ENCODE measurements at places on chromosomes 4 and X.

- no peak for DNase-seq
These were observed 146.2 kb downstream of the SPATA18 start for GRCh38 chr4:52197306-52197705.

GRCh38 chrX:117977526-117977925, 139.1 kb downstream of the KLHL13 start:
- DNase-seq = no peak

DNA sequence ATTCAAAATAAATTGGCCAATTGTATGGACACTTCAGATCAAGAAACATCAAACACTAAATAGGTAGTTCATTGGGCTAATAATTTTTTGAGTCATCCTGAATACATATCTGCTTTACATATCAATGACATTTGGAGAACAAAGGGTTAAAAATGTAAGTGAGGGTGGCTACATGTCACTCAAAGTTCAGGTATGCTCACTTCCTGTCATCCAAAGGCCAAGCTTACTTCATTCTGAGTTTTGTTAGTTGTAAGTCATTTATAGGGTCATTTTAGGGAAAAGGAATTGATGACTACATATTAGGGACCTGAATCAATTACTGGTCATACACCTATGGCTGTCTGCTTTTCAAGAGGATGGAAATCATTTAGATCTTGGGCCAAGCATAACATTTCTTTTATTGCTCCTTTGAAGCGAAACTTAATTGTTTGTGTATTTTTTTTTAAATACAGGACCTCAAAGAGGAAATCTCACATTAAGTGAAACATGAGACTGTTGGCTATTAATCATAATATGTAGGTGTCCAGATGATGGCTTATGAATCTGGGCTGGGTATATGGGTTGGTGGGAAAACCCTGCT, 119.2 kb upstream of the LEF1 start:
- no peak for DNase-seq

- DNase-seq = no peak
These were observed 22.8 kb upstream of the SH3RF1 start for GRCh38 chr4:169293343-169294176.

GRCh38 chr4:42561031-42561430, 95.9 kb downstream of the ATP8A1 start:
- no peak for DNase-seq

GRCh38 chr4:337932-338758, 531 bp downstream of the ZNF141 start:
- DNase-seq = peak; percentile 19

DNA sequence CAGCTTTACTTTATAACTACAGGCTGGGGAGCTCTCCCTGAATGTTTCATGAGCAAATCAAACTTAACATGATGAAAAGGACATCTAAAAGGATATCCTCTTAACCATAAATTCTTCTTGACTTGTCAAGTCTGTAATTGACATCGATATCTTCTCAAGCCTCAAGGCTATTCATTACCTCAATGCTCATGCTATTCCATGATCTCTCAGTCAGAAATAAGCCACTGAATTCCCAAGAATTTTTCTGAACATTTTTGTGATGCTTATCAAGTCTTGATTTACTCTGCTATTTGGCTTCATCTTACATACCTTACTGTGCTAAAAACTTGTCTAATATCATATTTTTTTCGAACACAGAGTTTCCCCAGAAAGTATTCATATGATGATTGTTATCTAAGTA, 433.4 kb downstream of the PDGFC start:
- no peak for DNase-seq

DNA sequence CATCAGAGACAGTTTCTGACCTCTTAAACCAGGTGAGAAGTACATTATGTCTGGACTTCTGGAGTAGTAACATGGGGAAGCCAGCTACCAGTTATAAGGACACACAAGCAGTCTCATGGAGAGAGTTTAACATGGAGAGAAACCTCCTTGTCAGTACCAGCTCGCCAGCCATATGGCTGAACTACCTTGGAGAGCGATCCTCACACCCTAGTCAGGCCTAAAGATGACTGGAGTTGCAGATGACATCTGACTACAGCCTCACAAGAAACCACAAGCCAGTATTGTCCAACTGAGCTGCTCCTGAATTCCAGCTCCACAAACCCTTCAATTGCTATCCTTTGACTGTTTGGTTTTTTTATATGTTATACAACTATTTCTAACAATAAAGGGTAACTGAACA, 49.8 kb downstream of the PDHA2 start:
- no peak for DNase-seq

DNA sequence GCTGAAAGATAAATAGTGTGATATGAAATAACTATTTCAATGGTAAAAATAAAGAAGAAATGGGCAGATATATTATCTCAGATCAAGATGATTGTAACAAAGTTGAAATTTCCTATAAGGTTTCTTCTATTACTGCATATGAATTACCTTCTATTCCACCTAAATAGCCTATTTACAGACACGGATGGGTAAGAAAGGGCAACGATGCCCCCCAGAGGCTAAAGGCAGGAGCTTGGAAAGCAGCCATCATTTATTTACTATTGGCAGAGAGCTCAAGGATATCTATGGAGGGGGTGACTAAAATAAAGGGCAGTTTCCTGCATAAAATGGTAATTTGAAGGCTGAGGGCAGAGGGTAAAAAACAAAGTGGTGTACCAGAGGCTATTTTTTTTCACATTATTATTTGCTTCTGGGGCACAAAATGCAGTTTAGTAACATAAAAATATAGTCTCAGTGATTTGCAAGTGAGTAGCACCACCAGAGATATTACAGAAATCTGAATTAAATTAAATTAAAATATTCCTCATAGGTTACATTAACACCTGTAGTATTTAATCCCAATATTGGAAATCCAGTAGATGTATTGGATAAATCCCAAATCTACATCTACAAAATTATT, 123.1 kb downstream of the BTC start:
- peak; percentile 64 for DNase-seq

- peak; percentile 97 for DNase-seq
These were observed 2.8 kb upstream of the TENM3 start for GRCh38 chr4:182240161-182241130.

DNA sequence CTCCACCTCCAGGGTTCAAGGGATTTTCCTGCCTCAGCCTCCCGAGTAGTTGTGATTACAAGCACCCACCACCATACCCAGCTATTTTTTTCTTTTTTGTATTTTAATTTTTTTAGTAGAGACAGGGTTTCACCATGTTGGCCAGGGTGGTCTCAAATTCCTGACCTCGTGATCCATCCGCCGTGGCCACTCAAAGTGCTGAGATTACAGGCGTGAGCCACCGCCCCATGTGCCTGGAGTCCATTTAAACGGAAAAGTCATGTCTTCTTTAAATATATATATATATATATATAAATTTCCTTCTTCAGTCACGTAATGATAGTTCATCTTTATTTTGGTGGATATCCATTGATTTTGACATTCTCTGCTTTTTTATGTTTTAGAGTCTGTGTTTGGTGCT, 264.0 kb upstream of the PITX2 start:
- no peak for DNase-seq

DNA sequence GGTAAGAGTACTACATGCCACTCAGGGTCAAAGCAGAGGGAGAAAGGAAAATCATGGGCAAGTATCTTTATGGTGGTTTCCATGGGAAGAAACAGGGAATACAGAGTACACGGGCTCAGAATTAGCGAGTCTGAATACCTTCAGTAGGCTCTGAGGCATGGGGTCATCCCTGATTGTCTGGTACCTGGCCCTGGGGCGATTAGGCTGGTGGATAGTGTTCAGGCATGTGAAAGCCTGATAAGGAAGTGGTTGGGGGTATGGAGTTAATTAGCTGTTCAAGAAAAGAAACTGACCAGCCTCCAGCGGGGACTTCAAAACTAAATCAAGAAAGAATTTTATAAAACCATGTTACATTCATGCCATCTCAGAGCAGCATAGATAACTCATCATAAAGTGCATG, 518.8 kb downstream of the RAB28 start:
- no peak for DNase-seq

GRCh38 chr4:75235359-75235951, 278.7 kb downstream of the RCHY1 start:
- no peak for DNase-seq

GRCh38 chr4:5884796-5885195, 8.1 kb downstream of the CRMP1 start:
- DNase-seq = no peak

- no peak for DNase-seq
These were observed 65.9 kb upstream of the OGT start for GRCh38 chrX:71466979-71467523.

DNA sequence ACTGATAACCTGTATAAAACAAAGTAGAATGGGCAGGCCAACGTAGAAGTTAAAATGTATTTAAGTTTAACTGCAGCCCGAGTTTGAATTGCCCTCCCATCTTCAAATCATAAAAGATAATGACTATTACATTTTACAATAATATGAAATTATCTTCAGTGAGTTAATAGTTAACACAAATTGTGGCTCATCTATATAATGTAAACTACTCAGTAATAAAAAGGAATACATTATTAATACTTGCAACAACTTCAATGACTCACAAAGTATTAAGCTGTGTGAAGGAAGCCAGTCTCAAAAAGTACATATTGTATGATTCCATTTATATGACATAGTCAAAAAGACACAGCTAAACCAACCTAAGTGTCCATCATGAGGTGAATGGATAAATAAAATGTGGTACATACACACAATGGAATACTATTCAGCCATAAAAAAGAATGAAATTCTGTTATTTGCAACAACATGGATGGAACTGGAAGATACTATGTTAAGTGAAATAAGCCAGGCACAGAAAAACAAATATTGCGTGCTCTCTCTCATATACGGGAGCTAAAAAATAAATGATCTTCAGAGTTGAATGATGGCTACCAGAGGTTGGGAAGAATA, 7.8 kb downstream of the PLRG1 start:
- DNase-seq = no peak

DNA sequence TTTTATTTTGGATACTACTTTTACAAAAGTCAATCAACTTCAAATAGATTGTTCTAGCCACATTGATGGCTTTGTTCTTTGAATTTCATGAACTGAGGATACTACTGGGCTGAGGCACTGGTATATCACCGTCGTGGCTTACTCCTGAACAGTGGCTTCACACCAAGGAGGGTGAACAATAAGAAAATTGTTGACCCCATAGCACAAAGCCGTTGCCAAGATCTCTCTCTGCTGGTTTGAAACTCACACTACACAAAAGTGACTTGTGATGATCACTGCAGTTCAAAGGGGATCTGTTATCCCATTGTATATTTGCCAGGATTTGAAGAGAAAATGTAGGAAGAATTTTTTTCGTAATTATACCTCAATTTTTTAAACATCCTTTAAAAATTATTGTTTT, 119.6 kb downstream of the PDLIM5 start:
- no peak for DNase-seq

GRCh38 chrX:136866337-136867095, 14.0 kb downstream of the RBMX start:
- no peak for DNase-seq

GRCh38 chr4:71156616-71157015, 163.2 kb downstream of the DCK start:
- DNase-seq = peak; percentile 73

DNA sequence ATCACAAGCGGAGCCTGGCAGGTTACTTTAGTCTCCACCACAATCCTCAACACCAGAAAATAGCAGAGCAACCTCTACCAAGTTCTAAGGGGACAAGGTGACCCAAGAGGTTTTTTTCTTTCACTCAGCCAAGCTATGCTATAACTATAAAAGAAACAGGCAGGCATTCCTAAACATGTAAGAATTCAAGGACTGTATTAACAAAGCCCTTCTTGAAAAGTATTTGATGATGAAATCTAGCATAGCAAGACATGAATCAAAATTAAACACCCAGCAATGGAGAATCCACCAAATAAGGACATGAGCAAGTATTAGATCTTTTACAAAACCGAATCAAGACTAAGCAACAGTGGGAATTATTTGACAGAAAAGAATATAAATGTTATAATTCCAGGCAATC, 25.7 kb upstream of the C1QTNF7 start:
- peak; percentile 83 for DNase-seq

Data from fibroblast of skin of right quadriceps (primary cell).